ENCODE measurements at places on chromosomes 7 and 10.

- no peak for DNase-seq
These were observed 91.5 kb downstream of the RBM20 start for GRCh38 chr10:110735620-110736027.

DNA sequence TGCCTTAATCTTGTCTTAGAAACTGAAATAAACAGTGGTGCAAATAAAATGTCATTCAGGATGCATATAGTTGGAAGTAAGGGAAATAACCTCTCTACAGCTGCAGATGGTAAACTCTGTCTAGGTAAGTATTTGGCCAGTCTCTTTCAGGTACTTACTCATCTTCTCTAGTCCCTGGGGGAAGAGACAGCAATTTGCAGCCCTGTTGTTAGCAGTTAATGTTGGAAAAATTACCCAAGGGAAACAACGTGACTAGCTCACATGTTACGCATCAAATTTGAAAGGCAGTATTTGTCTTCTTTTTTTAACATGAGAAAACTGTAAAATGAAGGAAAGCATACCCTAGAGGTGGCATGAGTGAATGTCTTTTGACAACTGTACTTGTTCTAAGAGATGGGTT is 3.2 kb upstream of the HUS1 start:
- no peak for DNase-seq

GRCh38 chr10:32149252-32149955 is 93.2 kb upstream of the KIF5B start:
- DNase-seq: no peak

DNA sequence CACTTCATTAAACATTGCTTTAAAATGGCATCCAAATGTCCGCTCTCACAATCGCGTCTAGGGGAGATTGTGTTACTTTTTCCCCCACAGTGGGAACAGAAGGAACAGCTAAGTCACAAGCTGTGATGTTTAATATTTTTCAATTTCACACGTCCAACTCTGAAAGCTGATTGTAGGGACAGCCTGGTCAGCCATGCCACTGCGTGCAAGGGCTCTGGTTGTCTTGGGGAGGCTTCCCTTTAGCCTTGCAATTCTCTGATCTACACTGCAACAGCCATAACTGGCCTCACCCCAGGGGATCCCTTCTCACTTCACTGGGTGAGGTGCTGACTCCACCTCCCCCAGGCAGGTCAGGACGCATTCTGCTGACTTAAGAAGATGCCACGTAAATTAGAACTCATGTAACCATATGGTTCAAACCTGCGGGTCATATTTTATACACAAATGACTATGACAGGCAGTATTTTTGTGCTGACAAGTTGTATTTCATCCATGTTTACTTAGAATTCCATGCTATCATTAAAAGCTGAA is 425.2 kb upstream of the NFE2L3 start:
- no peak for DNase-seq

DNA sequence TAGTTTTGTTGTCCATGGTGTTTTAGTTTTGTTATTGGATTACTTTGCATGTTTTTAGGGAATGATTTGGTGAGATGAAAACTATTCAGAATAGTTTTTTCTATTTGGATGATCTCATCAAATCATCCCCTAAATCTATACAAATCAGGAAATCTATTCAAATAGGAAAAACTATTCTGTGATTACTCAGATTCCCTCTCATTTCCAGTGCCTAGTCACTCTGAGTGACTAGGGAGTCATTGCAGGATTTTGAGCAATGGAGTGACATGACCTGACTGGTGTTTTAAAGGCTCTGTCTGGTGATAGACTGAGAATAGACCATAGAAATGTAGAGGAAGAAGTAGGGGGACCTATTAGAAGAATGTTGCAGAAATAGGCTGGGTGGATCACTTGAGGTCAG is 72.4 kb downstream of the TPST1 start:
- DNase-seq: no peak

DNA sequence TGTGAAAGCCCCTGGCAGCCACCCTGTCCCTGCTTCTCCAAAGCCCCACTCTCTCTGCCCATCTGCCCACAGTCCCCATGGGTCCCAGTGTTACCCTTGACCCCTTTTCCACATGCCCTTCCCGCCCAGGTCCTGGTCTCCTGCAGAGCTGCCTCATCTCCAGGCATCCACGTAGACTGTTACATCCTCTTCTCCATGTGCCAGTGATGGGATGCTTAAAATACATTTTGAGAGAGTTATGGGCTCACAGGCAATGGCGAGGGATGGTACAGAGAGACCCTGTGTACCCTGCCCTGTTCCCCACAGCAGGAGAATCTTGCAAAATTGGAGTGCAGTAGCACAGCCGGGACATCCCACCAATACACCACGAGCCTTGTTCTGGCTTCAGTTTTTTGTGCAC is 56.8 kb downstream of the GLRX3 start:
- no peak for DNase-seq

DNA sequence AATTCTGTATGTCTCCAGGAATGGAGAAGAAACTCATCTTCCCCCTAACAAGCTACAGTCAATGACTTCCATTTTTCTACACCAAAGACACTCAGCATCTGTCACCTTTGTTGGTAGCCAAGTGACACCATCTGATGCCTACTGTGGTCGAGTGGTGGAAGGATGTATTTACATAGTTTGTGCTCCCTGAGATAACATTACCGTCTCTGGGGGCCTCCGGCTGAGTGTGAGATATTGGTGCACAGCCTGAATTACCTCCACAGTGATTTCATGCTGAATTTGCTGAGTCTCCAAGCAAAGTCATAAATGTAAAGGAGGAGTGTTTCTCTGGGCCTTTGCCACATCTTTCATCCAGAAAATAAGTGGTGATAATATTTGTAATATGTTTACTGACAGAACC is 114.0 kb downstream of the GRID1 start:
- DNase-seq: no peak

DNA sequence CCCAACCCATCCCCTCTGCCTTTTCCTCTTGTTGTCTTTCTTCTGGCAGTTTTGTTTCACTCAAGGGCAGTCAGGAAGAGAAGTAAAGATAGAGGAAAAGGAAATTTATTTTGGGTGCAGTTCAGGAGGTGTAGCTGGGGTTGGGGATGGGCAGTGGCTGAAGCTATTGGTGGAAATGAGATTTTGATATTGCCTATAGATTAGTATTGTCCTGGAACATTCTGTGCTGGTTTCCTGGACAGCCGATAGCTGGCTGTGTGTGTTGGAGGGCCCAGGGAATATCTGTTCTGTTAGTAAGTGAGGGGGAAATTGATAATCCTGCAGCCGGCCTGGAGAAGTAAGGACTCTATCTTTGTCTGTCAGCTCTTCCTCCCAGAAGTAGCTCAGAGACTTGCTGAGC is 107.8 kb downstream of the AUTS2 start:
- DNase-seq: no peak

GRCh38 chr7:52107355-52107754 is 790.7 kb upstream of the COBL start:
- no peak for DNase-seq

- DNase-seq: no peak
These were observed 51.1 kb downstream of the JMJD1C start for GRCh38 chr10:63414481-63415260.

GRCh38 chr10:116490028-116490662 is 55.6 kb upstream of the PNLIP start:
- DNase-seq: no peak

- DNase-seq: no peak
These were observed 73.6 kb downstream of the ETV1 start for GRCh38 chr7:13915891-13916290.

DNA sequence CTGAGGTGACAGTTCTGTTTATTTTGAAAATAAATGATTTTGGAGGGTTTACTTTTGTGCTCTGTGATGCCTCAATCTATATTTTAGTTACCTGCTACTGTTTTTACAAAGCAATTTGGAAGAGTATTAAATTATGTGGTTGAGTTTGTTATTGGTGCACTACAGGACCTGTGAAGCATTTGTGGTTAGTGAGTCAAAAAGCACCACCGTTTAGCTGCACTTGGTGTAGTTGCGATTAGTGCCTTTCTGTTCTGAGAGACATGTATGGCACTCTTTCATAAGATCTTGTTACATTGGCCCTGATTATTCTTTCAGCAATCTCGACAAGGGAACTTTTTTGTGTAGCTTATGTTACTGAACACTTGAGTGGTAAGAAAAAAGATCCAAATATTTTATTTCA is 132.2 kb downstream of the BBS9 start:
- no peak for DNase-seq

GRCh38 chr7:106779877-106780276 is 85.2 kb upstream of the PIK3CG start:
- no peak for DNase-seq

DNA sequence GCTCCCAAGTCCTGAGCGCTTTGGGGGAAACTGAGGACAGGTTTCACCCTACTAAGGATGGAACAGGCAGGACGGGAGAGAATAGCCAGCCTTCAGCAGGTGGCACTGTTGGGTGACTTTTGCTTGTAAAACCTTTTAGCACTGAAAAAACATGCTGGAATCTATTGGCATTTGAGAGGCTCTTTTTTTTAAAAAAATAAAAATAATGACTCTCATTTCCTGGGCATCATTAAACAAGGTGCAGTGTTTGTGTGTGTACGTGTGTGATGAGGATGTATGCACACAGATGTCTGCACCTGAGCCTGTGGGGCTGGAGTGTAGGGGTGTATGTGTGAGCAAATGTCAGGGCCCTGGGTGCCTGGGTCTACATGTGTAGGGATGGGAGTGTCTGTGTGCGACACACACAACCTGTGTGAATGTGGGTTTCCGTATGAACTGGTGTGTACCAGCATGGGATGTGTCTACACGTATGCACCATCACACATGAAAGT is 177.9 kb downstream of the RPS24 start:
- DNase-seq: no peak

- DNase-seq: no peak
These were observed 70.9 kb downstream of the CDK1 start for GRCh38 chr10:60849217-60849616.

- DNase-seq: no peak
These were observed 83.6 kb upstream of the CACNB2 start for GRCh38 chr10:18056583-18056982.

DNA sequence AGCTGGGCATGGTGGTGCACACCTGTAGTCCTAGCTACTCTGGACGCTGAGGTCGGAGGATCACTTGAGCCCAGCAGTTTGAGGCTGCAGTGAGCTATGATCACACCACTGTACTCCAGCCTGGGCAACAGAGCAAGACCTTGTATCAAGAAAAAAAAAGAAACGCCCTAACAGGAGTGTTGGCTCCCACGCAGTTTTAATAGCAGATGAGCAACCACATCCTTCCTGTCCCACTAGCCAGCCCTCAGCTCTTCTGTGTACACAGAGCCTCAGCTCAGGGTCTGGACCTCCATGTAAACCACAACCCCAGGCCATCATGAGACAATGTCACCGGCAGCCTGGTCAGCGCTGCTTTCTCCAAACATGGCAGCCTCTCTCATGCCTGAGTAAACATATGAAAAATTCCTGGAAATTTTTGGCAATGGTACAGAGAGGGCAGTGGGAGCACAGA is 108.2 kb downstream of the PIP4K2A start:
- DNase-seq: peak; percentile 58

DNA sequence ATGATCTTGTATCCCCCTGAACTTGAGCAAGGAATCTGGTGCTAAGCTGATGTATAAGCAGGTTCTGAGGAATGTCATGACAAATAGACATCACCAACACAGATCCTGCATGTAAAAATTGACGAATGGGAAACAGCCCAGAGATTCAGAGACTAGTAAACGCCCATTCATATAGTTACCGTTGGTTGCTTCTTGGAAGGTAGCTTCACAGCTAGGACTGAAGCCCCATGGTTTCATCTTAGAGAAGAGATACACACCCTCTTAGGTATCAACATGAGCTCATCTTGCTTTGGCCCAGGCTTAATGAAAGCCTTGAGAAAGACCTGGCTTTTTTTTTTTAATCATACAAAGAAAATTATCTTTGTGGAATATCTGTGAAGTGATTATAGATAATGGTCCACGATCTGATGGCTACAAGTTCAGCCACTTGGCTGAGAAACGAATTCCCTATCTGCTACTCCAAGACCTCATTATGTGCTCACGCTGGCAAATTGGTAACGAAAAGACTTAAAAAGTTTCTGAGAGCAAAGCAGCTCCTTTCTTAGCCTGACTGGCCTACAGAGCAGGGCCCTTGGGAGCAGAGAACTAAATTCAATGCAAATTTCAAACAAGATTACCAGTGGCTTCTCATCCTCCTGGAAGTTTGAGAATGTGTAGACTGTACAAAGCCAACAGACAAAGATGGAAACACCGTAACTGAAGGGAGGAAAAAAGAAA is 181.1 kb downstream of the NRP1 start:
- DNase-seq: no peak

DNA sequence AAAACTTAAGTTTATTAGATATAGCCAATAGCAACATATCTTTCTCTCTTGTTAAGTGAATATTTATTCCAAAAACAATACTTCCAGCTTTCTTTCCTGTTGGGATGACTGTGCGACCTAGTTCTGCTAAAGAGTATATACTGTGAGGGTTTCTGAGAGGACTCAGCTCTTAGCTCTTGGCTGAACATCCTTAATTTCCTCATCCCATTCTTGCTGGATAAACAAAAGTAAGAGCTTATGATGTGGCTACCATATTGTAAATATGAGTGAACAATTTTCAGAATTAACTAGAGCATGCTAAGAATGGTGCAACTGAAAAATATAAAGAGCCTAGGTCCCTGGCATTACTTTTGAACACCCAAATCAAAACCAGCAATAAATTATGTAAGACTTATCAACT is 279.5 kb upstream of the GNAI1 start:
- DNase-seq: no peak

DNA sequence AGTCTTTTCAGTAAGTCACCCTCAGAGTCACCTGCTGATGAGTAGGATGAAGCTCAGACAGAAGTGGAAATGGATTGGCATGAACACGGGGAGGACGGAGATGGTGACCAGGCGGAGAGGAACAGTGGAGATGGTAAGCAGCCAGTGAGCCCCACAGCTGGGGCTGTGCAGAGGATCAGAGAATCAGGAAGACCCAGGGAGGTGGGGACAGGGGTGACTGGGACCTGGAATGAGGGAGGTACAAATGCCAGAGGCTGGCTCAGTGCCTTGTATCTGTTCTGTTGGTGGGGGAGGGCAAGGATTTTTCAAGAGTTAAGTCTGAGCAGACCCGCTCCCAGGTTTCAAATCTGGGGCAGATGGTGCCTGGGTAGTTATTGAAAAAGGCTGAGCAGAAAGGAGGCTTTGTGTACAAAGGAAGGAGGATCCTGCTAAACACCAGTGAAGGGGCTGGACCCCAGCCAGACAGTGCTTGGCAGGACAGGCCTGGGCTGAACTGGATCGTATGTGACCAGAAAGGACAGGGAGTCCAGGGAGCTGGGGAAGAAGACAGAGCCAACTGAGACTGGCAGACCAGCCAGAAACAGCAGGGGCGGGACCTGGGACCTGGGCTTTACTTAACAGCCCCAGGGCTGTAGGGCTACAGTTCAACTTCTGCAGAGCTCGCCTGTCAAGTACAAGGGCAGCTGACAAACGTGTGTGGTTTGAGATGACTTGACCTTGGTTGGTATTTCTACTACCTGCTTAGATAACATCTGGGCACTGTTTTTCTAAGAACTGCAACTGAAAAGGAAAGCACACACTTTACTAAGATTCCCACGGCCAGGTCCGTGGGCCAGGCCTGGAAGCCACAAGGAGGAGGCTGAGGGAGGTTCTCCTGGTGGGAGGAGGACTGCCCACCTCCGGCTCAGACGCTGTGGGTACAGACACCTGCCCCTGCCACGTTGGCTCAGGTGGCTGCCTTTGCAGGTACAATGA is 13.2 kb upstream of the FRMPD2 start:
- DNase-seq: no peak

GRCh38 chr7:27553273-27553672 is 109.4 kb downstream of the HIBADH start:
- DNase-seq: no peak
